ENCODE measurements at places on chromosomes 5 and 9.

DNA sequence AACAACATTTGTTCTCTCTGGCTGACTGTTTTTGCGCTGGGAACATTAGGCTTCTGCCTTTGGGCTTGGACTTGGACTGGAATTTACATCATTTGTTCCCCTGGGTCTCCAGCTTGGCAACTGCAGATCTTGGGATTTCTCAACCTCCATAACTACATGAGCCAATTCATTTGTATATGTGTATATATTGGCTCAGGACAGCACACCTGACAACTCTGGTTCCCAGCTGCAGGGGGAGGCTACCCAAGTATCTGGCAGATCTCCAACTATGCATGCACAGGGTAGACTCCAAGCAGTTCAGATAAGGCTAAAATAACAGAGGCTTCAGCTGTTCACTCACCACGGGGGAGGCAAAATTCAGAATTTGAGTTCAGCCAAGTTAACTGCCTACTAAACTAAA lies 31.6 kb upstream of the F2RL1 start:
- DNase-seq: peak; percentile 60

- DNase-seq: no peak
Measured at GRCh38 chr5:87827539-87827938, 414.8 kb upstream of the CCNH start.

DNA sequence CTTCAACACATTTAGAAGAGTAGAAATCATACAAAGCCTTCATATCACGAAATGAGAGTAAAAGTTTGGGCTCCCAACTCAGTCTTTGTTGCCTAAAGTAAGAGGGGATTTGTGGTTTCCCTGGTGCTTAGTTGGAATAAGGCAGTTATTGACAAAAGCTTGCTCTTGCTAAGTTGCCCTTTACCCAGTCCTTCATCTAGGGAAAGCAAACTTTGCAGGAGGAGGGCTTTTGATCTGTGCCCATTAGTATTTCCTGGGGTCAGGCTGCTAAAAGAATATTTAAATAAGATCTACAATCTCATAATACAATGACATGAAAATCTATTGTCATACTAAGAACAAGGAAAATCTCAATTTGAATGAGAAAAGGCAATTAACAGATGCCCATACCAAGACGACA lies 84.1 kb upstream of the ACO1 start:
- DNase-seq: no peak

DNA sequence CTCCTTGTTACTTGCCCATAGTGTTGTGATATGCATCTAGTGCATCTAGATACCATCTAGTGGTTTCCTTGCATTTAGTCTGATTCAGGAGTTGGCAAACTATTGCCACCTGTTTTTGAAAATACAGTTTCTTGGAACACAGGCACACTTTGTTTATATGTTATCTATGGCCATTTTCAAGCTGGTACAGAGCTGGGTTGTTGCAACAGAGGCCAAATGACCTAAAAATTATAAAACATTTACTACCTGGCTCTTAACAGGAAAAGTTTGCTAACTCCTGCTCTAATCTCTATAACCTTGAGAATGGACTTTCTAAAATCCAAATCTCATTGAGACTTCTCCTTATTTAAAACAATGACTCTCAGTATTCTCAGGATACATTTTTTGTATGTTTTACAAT lies 19.4 kb upstream of the FBXO38 start:
- DNase-seq: no peak

- DNase-seq: no peak
Measured at GRCh38 chr5:133234911-133235310, 183.1 kb downstream of the HSPA4 start.

DNA sequence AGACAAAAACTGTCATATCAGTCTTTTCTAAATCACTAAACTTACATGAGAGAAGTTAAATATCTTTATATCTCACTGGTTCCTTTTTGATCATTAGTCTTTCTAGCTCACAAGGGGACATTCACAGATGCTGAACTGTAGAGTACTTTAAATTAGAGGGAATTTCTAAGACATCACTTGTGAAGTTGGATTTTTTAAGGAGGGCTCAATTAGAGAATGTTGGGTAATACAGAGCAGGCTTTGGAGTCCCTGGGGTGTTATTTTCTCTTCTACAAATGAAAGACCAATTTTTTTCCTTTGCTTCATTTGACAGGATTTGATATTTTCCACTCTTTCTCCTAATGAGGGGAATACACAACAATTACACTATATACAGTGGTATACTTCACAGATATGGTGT lies 48.6 kb upstream of the SPDL1 start:
- DNase-seq: no peak

DNA sequence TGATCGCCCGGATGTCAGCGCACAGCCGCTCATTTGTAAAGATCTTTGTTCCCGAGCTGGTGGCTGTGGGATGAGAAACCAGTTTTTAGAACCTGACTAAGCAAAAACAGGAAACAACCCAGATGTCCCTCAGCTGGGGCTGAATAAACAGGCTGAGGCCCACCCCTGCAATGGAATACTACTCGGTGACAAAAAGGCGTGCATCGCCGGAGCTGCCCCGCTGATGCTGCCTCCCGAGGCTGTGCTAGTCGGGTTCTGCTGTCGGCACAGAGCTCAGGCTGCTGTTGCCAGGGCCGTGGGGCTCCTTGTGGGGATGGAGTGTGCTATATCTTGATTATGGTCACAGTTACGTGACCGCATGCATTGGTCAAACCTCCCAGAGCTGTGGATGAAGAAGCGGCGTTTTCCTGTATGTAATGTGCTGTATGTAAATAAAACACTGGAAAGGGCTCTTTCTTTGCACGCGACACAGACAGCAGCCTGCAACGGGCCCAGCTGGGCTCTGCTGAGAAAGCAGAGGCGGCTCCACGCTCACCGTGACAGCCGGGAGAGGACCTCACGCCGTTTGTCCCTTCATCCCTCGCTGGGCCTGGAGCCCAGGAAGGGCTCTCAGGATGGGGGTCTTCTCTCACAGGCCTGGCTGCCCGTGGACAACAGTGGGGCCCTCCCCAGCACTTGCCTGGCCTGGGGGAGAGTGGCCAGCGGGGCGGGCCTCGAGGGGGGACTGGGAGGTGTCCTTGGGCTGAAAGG lies 51.5 kb upstream of the RNU6ATAC start:
- DNase-seq: no peak

GRCh38 chr9:136881691-136882108 lies 4.6 kb upstream of the TRAF2 start:
- no peak for DNase-seq

DNA sequence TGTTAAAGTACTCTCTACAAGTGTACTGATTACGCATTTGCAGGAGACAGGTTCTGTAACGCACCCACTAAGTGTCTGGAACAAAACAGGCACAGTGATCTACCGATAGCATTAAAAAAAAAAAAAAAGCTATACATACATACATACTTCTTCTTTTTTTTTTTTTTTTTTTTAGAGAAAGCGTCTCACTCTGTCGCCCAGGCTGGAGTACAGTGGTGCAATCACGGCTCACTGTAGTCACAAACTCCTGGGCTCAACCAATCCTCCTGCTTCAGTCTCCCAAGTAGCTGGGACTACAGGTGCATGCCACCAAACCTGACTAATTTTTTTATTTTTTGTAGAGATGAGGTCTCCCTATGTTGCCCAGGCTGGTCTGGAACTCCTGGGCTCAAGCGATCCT lies 7.6 kb downstream of the KIF24 start:
- DNase-seq: no peak

DNA sequence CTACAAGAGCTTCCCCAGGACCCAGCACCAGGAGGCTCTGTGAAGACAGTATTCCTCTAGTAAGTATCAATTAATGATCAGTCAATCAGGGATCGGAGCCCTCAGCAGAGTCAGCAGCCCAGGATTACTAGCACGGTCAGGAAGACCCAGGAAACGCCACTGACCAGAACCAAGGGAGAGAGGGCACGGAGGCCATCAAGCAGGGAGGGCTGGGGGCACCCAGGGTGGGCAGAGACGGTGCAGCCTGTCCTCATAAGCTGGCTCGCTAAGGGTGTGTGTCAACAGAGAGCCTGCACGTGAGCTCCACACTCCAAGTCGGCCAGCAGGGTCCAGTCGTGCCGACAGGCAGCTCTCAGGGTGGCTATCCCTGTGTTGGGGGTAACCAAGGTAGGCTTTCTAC lies 29.0 kb downstream of the VAV2 start:
- no peak for DNase-seq

DNA sequence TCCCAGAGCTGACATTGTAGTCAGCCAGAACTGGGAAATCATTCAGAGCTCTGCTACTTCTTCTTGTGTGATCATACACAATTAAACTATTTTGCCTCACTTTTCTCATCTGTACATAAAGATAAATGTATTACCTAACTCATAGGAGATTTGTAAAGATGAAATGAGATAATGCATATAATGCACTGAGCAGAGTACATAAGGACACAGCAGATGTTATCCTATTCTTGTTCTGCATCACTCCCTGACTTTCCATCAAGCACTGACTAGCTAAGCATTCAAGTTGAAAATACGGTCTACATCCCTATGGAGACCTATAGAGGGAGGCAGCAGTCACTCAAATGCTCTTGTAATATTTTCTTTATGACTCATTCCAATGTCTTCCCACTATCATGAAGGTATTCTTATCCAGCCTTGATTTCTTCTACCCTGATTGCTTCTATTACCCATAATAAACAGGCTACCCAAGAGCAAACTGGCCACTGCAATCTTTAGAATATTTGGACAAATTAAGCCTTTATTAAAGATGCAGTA lies 16.3 kb upstream of the PRR16 start:
- DNase-seq: no peak

GRCh38 chr9:126681336-126681735 lies 67.6 kb downstream of the LMX1B start:
- DNase-seq: no peak

DNA sequence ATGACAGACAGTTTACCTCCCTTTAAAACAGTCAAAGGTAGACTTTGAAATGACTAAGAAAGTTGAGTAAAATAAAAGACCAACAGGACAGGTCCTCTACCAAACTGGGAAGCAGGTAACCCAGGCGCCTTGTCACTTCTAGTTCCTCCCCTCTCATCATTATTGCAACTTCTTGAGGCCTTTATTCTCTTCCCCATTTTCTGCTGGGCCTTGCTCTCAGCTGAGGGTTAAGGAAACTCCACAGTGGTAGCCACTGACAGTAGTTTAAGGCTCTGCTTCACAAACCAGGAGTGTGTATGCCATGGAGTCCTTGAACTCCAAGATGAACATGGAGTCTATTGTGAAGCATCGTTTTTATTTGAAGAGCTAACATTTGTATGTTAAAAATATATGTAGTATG lies 36.9 kb upstream of the TCERG1 start:
- DNase-seq: no peak

DNA sequence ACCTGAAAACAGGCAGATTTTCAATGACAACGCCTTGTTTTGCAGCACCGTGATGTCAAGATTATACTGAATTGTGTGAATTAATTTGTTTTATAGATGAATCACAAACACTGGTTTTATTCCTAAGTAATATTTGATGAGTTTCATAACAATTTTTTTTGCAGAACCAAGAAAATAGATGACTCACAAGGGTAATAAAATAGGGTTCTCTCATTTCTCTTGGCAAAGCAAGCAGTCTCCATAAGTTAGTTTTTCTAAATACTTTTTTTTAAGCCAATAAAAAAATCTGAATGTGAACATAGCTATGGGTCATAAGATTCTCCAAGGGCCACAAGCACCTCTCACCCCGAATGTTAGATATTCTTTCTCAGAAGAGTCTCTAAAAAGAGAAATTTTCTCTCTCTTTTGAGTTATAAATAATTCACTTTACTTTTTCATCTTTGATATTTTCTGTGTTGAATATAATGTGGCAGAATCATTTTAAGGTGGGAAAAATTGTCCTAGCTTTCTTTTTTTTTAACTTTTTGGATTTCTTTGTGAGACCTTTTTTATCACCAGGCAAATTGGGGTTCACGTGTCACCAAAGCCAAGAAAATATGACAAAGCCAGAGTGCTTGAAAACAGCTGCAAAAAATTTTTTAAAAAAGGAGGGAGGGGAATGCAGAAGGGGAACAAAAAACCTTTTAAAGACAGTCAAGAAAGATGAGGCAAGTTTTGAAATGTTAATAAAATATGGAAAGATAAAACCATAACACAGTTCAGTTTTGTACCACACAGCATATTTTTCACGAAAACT lies 174.6 kb upstream of the DAPK1 start:
- DNase-seq: no peak

GRCh38 chr9:83669067-83669466 lies 38.7 kb downstream of the UBQLN1 start:
- DNase-seq: no peak

- no peak for DNase-seq
Measured at GRCh38 chr5:172943283-172943841, 15.9 kb upstream of the RPL26L1 start.

DNA sequence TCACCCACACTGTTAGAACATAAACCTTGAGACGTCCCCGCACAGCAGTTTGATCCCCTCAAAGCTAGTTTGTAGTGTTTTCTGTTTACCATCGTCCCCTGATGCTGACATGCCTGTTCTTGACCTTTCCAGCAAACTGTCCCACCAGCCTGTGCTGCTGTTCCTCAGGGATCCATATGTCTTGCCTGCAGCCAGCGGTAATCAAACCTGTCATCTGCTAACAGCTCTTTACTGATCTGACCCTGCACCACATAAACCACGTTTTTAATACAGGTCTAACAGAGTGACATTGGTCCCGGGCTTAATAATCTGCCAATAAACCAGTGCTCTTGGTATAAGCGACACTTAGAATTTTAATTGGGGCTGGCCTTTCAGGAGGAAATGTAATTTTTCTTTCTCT lies 34.7 kb downstream of the PPIC start:
- no peak for DNase-seq

- no peak for DNase-seq
Measured at GRCh38 chr5:96245140-96246091, 187.6 kb downstream of the PCSK1 start.

- no peak for DNase-seq
Measured at GRCh38 chr9:89497257-89497963, 503 bp downstream of the SEMA4D start.

- no peak for DNase-seq
Measured at GRCh38 chr5:149419859-149420544, 40.9 kb upstream of the IL17B start.

- no peak for DNase-seq
Measured at GRCh38 chr5:147968855-147969254, 62.5 kb upstream of the C5orf46 start.

GRCh38 chr5:17346811-17347210 lies 129.4 kb downstream of the BASP1 start:
- DNase-seq: no peak

GRCh38 chr5:170132269-170132975 lies 26.7 kb downstream of the FOXI1 start:
- peak; percentile 64 for DNase-seq

DNA sequence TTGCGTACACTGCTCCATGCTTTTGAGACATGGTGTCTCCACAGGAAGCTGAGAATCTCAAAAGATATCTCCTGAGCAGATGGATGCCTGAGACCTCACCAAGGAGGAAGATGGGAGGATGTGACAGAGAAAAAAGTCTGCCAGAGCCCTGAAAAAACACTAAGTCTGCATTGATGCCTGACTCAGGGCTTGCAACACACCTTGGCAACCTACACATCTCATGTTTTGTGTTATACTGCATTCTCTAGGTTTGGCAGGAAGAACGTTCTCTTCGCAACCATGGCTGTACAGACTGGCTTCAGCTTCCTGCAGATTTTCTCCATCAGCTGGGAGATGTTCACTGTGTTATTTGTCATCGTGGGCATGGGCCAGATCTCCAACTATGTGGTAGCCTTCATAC lies 19.2 kb downstream of the SLC22A4 start:
- DNase-seq: peak; percentile 18

Measured in AG09319 (cell line).